Stimulated activated CD8-positive, alpha-beta memory T cell treated with anti-CD3 and anti-CD28 coated beads, Interleukin-7, amount 100 ng/mL, for 48 hours (primary cell): ENCODE measurements at places on chromosomes 13 and 19.

DNA sequence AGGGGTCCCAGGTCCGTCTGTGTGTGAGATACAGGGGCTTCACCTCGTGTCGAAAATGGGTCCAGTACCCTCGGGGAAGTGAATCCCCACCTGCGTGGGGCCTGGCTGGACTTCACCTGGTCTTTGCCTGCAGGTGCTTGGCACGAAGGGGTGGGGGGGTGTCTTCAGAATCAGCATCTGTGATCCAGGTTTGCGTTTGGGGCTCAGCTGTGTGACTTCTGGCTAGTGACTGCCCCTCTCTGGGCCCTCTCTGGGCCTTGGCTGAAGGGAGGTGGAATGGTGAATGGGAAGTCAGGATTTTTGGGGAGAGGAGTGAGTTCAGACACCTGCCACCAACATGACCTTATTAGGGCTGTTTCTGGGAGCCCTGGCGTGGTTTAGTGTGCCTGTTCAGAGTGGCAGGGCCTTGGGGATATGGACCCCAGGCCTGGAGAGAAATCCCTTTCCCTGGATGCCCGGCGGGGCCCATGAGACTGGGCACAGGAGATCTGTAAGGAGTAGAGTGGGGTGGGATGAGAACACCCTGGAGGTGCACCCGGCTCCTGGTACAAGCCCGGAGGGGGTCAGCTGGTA, 2.7 kb downstream of the CELF5 start:
- no peak for DNase-seq

- no peak for DNase-seq
Measured at GRCh38 chr13:41212881-41213280, 18.5 kb upstream of the KBTBD7 start.

DNA sequence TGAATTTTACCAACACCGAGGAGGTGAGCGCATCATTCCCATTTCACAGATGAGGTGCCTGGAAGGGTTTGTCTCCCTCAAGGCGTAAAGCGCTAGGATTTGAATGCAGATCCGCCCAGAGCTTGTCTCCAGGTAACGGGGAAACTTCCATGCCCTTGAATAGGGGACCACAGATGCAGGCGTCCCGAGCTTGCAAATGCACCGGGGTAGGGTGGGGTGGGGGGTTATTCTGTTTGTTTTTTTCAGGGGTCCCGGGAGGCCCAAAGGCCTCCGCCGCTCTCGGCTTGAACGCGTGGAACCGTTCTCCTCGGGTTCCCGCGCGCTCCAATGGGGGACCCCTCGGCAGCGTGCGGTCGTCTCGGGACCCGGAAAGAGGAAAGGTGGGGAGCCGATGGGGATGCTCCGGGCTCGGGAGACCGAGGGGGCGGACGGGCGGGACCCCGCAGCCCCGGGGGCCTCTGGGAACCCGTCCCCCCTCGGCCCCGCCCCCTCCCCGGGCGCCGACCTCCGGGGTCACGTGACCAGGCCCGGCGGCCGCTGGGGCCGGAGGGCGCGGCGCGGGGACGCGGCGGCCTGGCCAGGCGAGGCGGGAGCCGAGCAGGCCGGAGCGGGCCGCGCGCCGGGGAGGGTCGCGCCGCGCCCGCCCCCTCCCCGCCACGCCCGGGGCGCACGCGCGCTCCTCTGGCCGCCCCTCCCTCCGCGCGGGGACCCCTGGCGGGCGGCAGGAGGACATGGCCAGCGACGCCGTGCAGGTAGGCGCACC, at the start of gene PKN1:
TSS of gene PKN1 (plus strand) at position 516 of the 763 bp plus-strand sequence. CDS start at position 732, 216 bp downstream.
- no peak for DNase-seq

GRCh38 chr13:97515643-97516042, 81.7 kb downstream of the RAP2A start:
- DNase-seq, result no peak

- DNase-seq, result no peak
Measured at GRCh38 chr13:33855371-33855895, 37.5 kb downstream of the RFC3 start.

DNA sequence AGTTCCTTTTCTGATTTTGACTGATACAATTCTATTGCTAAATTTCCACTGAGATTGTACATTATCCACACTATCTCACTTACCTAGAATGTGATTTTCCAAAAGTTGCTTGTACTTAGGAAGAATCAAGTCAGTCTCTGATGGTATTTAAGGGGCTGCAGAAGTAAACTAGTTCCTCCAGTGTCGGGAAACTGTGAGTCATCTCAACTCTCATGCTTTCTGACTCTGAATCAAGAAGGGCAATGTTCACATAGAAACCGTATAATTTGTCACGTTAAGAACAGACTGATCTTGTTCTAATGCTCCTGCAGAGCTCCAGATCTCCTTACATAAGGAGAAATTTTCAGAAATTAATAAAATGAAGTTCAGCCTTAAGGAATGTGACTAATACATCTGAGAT, 369.3 kb downstream of the KLF5 start:
- no peak for DNase-seq

- DNase-seq, result no peak
Measured at GRCh38 chr19:39915101-39915847, 19.2 kb downstream of the FCGBP start.

DNA sequence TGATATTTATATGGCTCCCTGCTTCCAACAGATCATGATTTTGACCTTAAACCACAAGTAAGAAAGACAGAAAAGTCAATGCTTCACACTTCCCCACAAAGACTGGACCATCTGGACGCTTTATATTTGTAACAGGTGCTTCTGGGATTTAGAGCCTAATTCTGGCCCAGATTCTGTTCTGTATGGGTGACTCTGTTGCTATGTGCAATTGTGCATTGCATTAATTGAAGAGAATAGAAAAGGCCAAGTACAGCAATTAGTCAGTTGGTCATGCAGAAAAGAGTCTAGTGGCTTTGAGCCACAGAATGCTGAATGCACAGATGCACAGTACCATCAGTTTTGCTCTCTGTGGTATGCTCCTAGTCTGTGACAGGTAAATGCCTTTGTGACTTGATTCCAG, 657.4 kb upstream of the ATXN8OS start:
- DNase-seq, result no peak

GRCh38 chr13:112113348-112113747, 46.4 kb downstream of the SOX1 start:
- DNase-seq, result no peak

DNA sequence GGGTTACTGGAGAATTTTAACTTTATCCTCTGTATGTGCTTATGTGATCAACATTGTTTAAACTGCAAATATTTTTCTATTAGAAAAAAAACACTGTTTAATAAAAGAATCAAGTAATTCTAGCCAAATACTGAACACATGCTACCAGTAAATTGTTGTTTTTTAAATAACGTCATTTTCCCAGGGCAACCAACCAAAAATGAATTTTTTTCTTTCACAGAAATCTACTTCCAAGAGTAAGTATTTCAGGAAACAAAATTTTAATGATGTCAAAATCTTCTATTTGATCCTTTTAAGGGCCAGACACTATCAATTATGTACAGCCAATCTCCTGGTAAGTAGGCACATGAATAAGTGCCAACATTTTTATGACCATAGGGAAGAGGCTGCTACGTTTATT, 57.1 kb downstream of the TUBGCP3 start:
- no peak for DNase-seq
